Heart right ventricle (tissue), 16 donors: ENCODE measurements at places on chromosomes 4 and X. TPM values are rescaled to one million over a fixed set of nuclear protein-coding genes. Genes with fewer than 3 reads are reported as not detected.

DNA sequence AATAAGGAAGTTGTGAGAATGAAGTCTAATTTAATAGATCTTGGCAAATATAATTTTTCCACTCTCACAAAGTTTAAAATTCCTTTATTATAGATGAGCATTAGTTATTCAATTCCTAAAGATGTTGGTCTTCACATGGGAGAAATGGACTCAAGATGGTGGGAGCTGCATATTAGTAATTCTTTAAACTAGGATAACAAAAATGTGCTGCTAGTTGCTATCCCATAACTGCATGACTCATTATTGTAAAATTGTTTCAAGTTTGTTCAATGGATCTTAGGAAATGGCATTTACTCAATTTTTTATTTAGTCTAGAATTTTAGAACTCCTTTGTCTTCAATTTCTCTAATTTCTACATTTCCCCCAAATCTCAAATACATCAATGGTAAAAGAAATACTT is 155.8 kb downstream of the ATP10D start:
- no peak for DNase-seq

- no peak for DNase-seq
Observed at GRCh38 chrX:47482065-47482511, 934 bp downstream of the ZNF41 start.

DNA sequence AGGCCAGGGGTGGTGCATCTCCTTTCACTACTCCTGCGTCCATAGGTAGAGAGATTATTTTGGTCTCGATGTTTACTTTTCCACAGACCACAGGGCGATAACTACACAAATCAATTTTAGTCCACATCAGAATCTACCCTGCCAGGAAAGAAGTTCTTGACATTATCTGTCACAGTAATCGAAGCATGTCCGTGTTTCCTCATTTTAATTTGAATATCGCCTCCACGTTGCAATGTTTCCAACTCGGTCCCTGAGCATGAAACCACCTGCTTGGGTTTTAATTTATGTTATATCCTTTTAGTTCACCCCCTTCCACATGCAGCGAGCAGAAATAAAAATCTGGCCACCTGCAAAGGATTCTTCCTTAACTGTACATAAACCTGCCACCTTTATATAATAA is 100.1 kb upstream of the ATXN3L start:
- DNase-seq, result no peak

DNA sequence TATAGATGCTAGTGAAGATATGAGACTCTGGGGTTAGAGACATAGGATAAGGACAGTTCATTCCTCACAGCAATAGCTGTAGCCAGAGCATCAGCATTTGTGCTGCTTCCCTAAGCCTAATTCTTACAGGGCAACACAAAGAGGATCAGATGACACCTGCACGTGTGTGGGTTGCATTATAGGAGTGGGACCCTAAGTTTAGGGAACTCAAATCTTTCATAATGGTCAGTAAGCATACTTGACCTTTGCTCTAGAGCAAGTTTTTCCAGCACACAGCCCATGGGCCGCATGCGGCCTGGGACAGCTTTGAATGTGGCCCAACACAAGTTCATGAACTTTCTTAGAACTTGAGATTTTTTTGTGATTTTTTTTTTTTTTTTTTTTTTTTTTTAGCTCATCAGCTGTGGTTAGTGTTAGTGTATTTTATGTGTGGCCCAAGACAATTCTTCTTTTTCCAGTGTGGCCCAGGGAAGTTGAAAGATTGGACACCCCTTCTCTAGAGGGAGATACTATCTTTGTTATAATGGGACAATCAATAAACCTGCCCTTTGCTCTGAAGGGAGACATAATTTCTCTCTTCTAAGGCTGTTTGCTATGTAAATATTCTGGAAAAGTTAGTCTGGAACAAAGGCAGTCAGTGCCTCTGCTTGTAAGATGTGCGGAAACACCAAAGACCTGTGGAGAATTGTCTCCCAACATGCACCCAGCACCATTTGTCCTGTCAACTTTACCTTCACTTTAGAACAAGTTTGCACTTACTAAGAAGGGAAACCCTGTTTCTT is 650.2 kb downstream of the ZNF674 start:
- no peak for DNase-seq

DNA sequence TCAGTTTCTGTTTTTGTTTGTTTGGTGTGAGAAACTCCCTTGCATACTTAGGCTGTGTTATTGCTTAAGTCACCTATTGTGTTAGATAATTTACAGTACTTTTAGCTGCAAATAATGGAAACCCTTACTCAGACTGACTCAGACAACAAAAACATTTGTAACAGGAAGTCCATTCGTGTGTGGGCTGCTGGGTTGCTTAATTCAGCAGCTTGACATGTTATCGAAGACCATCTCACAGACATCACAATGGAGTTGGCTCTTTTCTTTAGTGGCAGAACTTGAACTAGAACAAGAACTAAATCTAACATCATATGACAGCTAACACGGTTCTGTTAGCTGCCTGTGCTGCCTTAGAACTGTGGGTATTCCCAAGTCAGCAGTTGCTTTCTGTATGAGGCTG is 9.9 kb upstream of the GABRE start:
- DNase-seq, result no peak

DNA sequence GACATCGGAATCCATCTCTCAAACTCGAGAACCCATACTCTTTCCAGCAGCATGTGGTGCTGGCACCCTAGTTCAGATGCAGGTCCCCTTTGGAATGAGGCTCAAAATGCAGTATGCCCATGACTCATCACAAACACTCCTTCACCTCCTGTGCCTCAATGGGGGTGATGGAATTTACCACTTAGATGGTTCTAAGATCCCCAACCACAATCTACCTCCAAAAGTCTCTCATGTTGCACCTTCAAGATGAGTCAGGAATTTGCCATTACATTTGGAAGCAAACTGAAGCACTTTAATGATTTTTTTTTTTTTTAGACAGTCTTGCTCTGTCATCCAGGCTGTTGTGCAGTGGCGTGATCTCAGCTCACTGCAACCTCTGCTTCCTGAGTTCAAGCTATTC is 8.5 kb upstream of the MID1 start:
- DNase-seq, result no peak

GRCh38 chr4:68342134-68342533 is 7.8 kb downstream of the YTHDC1 start:
- peak; percentile 16 for DNase-seq

DNA sequence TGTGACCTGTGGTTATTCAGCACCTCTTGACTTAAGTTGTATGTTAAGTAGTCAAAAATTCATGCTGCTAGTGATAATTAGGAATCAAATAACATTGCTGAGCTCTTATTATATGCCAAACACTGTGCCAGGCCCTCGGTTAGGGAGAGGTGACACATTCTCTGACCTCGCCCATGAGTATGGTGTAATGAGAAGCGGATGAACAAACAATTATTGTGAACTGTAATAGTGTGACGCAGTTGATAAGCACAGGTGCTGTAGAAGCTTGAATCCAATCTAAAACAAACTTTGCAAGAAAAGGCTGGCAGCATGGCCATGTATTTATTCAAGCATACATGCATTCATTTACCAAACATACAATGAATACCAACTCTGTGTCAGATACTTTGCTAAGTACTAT is 303.5 kb upstream of the HS3ST1 start:
- DNase-seq, result no peak

DNA sequence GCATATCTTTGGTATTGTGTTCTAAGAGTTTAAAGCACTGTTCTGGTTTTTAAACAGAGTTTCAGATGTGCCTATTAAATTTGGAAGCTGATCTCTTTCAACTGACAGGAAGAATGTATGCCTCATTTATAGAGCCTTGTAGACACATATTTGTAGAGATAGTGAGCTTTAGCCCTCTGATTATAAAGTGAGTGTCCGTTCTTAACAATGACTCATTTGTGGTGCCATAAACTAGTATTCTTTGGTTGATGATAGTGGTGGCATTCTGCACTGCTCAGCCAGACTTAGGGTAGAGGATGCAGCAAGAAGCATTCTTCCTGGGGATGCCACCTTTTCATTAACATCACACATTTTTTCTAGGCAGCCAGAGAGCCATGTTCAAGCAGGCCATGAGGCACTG is 121.7 kb downstream of the TLL1 start:
- no peak for DNase-seq

GRCh38 chrX:29012867-29013266 is 425.6 kb downstream of the IL1RAPL1 start:
- DNase-seq, result no peak

DNA sequence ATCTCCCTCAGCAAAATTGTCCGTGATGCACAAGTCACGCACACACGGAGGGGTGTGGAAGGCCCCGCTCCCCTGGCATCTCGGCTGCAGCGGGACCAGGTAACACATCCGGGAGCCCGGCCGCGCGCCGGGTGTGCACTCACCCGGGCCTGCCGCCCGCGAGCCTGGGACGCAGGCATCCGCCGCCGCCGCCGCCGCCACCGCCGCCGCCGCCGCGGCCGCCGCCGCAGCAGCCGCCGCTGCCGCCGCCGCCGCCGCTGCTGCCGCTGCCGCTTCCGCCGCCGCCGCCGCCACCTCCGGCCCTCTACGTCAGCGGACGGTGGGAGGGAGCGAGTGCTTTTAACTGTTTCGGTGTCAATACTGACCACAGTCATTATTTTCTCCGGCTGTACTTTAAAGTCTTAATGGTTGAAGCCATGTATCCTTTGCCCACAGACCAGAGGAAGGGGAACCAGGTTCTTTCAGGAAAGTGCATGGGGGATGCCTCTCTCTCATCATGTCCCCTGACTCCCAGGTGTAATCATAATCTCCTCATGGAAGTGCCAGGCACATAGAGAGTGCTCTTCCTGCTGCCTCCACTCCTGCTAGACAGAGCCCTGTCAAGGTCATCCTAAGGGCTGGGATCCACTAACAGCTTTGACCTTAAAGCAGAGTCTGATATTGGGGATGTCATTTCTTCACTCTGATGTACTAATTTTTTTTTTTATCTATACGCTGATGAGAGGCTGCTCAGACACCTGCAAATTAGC is 38.0 kb downstream of the MAGEE2 start:
- DNase-seq, result peak; percentile 45

- DNase-seq, result no peak
Observed at GRCh38 chr4:1509366-1509765, 103.1 kb upstream of the NKX1-1 start.

DNA sequence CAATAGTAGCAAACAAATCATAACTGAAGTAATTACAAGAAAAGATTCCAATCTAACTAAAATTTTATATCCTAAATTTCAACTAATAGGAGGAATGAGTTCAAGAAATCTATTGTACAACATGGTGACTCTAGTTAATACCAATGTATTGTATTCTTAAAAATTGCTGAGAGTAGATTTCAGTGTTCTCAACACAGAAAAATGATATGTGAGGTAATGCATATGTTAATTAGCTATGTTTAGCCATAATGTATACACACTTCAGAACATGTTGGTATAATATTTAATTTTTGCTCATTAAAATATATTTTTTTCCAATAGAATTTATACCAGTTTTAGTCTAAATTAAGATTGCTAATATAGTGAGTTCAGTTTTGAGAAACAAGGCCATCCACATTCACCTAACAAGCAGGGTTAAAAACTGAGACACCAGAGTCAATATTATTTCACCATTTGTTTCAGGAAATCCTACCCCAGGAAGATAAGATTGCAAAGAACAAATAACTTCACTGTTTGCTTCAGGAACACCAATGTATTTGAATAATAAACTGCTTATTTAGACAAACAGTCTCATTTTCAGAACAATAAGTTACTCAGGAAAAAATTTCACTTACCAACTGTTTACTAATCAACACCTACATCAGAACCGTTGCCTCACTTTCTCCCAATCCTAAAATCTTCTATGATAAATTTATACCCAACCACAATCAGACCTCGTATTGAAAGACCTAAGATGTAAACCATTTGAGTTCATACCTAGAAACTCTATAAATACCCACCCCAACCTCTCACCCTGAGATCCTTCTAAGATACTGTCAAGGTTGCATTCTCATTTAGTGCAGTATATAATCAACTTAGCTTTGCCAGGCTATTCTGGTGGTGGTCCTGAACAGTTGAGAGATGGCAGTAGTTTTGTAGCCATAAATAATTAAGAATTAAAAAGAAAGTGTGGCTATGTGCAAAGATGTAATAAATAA is 132.8 kb downstream of the MAB21L2 start:
- DNase-seq, result no peak

GRCh38 chr4:72935462-72935861 is 134.1 kb downstream of the COX18 start:
- no peak for DNase-seq

- peak; percentile 8 for DNase-seq
Observed at GRCh38 chr4:8290701-8290970, 21.1 kb downstream of the HTRA3 start.

GRCh38 chrX:2383735-2384134 is 117.0 kb downstream of the DHRSX start:
- no peak for DNase-seq

DNA sequence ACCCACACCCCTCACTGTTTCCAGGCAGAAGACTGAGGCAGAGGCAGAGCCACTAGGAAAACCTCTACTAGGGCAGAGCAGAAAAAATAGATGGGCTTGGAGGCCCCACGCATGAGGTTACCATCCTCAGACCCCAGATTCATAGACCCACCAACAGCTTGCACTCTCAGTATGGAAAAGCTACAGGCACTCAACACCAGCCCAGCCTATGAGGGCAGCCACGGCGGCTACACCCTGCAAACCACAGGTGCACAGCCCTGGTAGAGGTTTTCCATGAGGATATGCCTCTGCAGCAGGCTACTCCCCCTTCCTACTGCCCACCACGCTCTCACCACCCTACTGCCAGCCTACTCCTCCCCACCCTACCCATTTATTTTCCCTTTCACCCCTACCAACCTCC is 235.1 kb downstream of the CWH43 start:
- DNase-seq, result no peak

- no peak for DNase-seq
Observed at GRCh38 chrX:152819732-152820131, 10.8 kb downstream of the CETN2 start.

- DNase-seq, result no peak
Observed at GRCh38 chr4:184784628-184785257, 41.0 kb downstream of the ACSL1 start.

GRCh38 chrX:68848189-68848940 is 19.5 kb downstream of the EFNB1 start:
- DNase-seq, result no peak

GRCh38 chr4:150098214-150098613 is 20.0 kb downstream of the DCLK2 start:
- no peak for DNase-seq

GRCh38 chr4:19880206-19880605 is 371.5 kb upstream of the SLIT2 start:
- DNase-seq, result no peak

DNA sequence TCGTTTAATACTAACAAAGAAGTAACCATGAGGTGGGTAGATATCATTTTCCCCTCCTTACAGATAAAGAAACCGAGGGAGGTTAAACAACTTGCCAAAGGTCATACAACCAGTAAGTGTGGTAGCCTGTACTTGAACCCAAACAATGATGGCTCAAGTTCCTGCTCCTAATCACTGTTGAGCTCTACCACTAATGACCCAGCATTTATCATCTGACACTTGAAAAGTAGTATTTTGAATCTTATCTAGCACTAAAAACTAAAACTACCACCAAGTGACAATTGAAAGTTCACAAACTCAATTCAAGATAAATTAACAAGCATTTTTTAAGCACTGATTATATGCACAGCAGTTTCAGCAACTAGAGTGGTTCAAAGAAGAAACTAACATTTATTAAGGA is 13.1 kb downstream of the FBXW7 start:
- no peak for DNase-seq

Gene COL25A1
- 0.07 TPM for total RNA-seq

Gene CSN1S1
- total RNA-seq, result not detected

Gene SH3TC1
- 17.0 TPM for total RNA-seq

Gene CFAP97
- 20.9 TPM for total RNA-seq

Gene CCSER1
- total RNA-seq, result 13.5 TPM

Gene TLR6
- total RNA-seq, result 1.1 TPM

Gene HS6ST2
- 1.2 TPM for total RNA-seq
